ENCODE measurements at places on chromosomes 12 and 14.
A peak's percentile ranks its signal among the peaks of the same experiment; 100 is the strongest.

GRCh38 chr12:59603754-59604153, 7.9 kb downstream of the SLC16A7 start:
- no peak for DNase-seq

- no peak for DNase-seq
Measured at GRCh38 chr12:40183715-40184114, 41.1 kb upstream of the LRRK2 start.

DNA sequence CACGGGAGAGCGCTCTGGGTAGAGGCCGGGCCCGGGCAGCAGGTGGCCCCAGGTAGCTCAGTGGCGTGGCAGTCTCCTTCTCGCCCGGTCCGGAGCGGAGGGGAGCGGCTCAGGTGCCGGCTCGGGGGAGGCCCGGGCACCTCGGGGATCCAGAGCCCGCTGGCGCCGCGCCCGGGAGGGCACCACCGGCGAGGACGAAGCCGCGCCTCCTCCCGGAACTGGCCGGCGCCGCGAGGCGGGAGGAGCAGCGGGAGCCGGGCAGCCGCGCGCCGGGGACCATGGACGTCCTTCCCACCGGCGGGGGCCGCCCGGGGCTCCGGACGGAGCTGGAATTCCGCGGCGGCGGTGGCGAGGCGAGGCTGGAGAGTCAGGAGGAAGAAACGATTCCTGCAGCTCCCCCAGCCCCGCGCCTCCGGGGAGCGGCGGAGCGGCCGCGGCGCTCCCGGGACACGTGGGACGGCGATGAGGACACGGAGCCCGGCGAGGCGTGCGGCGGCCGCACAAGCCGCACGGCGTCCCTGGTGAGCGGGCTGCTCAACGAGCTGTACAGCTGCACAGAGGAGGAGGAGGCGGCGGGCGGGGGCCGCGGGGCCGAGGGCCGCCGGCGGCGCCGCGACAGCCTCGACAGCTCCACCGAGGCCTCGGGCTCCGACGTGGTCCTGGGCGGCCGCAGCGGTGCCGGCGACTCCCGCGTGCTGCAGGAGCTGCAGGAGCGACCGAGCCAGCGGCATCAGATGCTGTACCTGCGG, 21.5 kb upstream of the GNS start:
- DNase-seq = no peak

- no peak for DNase-seq
Measured at GRCh38 chr12:86137936-86138335, 118.3 kb downstream of the MGAT4C start.

- DNase-seq = no peak
Measured at GRCh38 chr12:68910128-68910527, 22.8 kb downstream of the CPM start.

DNA sequence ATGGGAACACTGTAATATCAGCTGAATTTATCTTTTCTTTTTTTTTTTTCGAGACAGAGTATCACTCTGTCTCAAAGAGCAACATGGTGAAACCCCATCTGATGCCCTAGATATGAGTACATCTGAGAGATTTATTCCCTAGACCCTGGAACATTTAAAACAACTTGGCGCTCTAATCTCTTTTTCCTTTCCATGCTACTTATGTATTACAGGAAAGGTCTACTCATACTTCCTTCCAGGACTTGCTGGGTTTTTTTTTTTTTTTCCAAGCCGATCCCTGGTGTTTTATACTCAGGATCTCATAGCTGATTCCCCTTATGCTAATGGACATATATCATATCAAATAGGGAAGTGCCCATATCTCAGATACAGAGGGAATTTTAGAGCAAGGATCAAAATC, 83.1 kb downstream of the MAPKAPK5 start:
- DNase-seq = no peak

- peak; percentile 94 for DNase-seq
Measured at GRCh38 chr12:131621701-131622421, 89.0 kb upstream of the SFSWAP start.

DNA sequence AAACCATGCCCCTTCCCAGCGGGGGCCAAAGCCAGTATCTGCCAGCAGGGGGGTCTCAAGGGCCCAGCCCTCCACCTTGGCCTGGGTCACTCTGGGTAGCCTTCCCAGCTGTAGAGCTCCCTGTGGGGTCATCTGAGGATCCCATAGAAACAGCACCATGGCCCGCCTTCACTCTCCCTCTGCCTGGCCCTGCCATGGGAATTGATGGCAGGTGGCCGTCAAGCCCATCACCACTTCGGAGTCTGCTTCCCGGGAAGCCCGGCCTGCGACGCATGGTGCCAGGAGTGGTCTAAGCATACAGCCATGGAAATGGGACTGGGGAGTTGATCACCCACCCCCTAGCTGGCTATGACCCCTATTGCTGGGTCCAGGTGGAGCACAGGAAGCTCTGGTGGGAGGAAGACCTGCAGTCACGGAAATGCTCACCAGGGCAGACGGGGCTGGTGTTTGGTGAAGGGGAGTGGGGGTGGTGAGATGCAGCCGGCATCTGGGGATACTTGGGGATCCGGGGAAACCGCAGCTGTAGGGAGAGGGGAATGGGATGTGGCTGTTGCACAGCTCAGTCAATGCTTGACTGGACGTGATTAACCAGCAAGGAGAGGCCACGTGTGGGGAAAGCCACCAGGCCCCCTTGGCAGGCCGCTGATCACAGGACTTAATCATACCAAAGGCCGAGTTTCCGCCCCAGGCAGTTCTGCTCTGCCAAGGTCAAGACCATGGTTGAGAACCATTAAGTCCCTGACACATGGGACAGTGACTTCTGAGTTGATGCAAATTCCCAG, 52.2 kb upstream of the DIO3 start:
- no peak for DNase-seq

DNA sequence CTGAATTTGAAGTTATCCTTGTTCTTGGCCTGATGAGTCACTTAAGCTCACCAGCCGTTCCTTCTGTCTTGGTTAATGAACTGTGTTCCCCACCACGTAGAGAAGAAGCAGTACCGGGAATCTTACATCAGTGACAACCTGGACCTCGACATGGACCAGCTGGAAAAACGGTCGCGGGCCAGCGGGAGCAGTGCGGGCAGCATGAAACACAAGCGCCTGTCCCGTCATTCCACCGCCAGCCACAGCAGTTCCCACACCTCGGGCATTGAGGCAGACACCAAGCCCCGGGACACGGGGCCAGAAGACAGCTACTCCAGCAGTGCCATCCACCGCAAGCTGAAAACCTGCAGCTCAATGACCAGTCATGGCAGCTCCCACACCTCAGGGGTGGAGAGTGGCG, 68.2 kb downstream of the FRMD6 start:
- DNase-seq = no peak

DNA sequence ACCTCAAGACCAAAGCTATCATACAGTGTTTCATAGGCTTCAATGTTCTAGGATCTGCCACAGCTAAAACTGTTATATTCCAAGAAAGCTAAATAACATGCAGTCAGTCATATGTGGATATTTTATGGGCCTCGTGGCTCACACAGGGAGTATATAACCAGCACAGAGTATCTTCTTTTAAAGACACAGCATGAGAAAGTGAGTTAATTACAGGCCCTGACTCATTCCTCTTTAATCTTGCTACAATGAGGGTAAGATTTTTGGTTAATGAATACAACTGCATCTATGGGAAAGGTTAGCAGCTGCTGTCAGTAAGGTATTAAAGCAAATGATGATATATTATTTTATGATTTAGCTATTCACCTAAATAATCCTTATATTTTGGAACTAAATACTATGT, 111.0 kb downstream of the TRAFD1 start:
- no peak for DNase-seq

- no peak for DNase-seq
Measured at GRCh38 chr12:12821975-12822374, 8.8 kb downstream of the DDX47 start.

- DNase-seq = no peak
Measured at GRCh38 chr14:77031759-77032490, 3.4 kb upstream of the IRF2BPL start.

GRCh38 chr14:24098229-24098926, 4.3 kb downstream of the PCK2 start:
- DNase-seq = no peak

DNA sequence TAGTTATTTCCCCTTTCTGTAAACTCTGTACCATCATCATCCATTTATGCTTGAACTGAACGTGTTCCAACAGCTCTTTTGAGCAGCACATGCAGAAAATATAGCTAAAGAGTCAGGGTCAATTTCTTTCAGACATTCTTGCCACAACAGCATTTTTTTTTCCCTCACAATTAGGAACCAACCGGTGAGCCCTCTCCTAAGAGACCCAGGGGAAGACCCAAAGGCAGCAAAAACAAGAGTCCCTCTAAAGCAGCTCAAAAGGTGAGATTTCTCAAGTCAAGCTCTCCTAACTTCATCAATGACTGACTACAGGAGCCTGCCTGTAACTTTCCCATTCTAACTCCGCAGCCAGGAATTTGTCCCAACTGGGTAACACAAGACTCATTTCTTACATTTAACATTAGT, 3.5 kb downstream of the HMGA2 start:
- no peak for DNase-seq

DNA sequence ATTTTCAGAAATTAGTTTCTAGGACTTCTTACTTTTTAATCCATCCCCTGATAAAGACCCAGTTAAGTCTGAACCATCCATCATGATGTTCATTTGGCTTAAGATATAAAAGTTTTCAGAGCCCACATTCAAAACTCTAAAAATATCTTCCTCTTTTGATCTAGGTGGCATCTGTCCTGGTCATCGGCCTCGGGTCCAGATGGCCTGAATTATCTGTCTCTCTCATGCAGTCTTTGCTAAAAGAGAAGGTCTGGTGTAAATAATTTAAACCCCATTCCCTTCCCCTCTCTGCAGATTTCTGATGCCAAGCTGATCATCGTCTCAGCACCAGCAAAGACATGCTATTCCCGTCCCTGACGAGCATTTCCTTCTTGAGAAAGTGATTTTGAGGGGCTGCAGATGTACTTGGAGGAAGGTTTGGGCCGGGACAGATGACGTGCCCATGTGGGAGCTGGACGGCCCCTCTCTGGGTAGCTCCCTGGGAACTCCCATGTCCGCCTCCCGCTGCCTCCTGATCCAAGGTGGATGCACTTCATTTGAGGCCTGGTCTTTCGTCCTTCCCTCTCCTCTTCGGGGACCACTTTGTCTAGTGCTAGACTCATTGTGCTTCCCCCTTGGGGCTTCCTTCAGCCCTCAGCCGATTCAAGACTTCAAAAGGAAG, 173.0 kb upstream of the PRMT8 start:
- no peak for DNase-seq

DNA sequence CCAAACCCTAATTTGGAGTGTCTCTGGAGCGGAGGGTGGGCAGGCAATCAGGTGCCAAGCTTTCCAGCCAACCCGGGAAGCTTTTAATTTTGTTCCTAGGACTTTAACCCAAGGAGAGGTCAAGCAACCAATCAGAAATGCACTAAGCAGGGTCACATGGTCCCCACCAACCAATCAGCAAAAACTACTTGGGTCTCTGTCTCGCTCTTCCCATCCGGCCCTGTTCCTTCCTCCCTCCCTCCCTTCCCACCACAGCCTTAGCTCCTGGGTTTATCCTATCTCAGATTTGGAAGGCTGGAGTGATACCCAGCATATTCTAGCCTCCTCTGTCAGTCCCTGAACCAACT, 7.3 kb downstream of the HOXC5 start:
- no peak for DNase-seq

GRCh38 chr12:130375296-130376287, 37.9 kb downstream of the PIWIL1 start:
- DNase-seq = no peak

GRCh38 chr12:118680356-118680963, 300.9 kb upstream of the SRRM4 start:
- no peak for DNase-seq

DNA sequence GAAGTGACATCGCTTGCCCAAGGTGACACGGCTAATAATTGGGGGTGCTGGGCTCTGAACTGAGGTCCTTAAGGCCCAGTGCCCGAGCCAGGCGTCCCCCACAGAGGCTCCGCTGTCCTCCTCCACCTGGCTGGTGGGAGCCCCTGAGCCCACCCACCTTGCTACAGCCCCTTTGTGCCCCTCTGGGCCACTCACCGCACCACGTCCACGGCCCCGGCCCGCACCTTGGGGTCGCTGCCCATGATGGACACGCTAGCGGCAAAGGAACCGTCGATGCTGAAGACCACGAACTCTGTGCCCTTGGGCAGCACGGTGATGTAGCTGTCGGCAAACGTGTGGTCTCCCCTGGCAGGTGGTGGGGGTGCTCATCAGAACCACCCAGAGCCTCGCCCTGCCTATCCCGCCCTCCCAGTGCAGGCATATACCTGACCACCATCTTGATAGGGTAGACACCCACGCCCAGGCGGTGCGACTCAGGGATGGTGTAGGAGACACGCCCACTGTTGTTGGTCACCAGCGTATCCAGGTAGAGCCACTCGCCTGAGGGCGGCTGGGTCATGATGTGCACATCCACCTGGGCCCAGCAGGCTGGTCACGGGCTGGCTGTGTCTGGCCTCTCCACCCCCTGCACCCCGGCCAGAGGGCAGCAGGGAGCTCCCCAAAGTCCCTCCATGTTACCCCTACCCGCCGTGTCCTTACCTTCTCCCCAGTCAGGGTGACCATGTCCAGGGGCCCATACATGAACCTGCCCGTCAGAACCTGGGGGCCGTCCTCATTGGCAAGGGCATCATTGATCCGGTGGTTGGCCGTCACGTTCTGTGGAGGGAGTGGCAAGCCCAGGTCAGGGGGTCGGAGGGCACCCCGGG, 6.8 kb downstream of the ARL6IP4 start:
- no peak for DNase-seq

DNA sequence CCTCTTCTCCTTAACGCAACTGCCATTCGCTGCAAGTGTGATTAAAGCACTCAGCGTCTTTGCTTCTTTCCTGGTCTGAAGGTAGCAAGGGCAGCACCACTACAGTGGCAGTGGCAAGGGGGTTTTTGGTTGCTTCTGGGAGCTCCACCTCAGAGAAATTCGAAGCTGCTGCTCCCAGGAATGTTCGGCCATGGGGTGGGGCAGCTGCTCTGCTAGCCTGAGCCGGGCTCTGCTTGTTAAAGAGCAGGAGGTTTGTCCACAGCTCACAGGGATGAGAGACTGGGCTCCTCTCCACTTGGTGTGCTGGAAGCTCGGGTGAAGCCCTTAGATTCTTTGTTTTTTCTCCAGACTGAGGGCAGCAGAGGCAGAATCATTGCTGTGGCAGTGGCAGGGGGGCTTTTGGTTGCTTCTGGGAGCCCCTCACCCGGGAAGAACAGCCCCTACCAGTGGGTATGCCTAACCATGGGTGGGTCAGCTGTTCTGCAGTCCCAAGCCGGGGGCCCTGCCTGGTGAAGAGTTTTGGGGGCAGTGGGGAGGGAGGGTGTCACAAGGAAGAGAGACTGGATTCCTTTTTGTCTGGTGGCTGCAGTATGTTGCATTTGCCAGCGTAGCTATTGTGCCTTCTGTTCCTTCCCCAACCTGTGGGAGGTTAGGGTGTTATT, 340.2 kb downstream of the AEBP2 start:
- DNase-seq = no peak
